ENCODE measurements at places on chromosomes 11 and 22. TPM values are rescaled to one million over a fixed set of nuclear protein-coding genes. Genes with fewer than 3 reads are reported as not detected.
A peak's percentile ranks its signal among the peaks of the same experiment; 100 is the strongest.

MMP1 gene
- 15.7 TPM for total RNA-seq

INS gene
- not detected for total RNA-seq

OR8U1 gene
- not detected for total RNA-seq

FAM180B gene
- total RNA-seq = not detected

SSTR3 gene
- not detected for total RNA-seq

NLRP14 gene
- not detected for total RNA-seq

C11orf16 gene
- total RNA-seq = not detected

DNA sequence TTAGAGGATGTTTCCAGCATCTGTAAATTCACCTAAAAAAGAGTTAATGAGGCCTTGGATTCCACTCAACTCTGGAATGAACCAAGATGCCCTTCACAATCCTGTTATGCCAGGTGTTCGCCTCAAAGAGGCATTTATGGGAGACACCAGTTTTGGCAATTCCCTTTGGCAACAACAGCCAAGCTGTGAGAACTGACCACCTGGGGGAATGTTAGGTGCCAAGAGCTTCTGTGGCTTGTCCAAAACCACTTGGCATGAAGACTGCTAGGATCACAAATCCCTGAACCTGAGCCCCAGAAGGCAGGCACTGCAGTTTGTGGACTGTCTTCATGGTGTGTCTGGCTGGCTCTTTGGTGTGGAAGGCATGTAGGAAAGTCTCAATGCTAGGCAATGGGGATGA is 164.4 kb upstream of the BDNF start:
- H3K36me3 ChIP-seq = no peaks in the 10 kb centered on the region
- H3K4me1 ChIP-seq = peaks cover 26% of the 10 kb centered on the region
- H3K27ac ChIP-seq = no peak overlapping the region
- H3K4me3 ChIP-seq = no peak overlapping the region
- H3K27me3 ChIP-seq = no peaks in the 10 kb centered on the region
- DNase-seq = no peak

GRCh38 chr11:45880772-45881570 is 4.5 kb upstream of the MAPK8IP1 start:
- H3K27me3 ChIP-seq = no peaks in the 10 kb centered on the region
- no peak for DNase-seq
- peaks cover 11% of the 10 kb centered on the region for H3K4me1 ChIP-seq
- H3K36me3 ChIP-seq = peaks cover 3% of the 10 kb centered on the region
- H3K4me3 ChIP-seq = no peak overlapping the region

- H3K4me1 ChIP-seq = no peaks in the 10 kb centered on the region
- no peak overlapping the region for H3K4me3 ChIP-seq
Measured at GRCh38 chr11:64581057-64581523, 9.9 kb upstream of the SLC22A12 start.

- H3K4me3 ChIP-seq = no peak overlapping the region
- H3K27ac ChIP-seq = no peak overlapping the region
- no peaks in the 10 kb centered on the region for H3K27me3 ChIP-seq
- no peak for DNase-seq
- no peaks in the 10 kb centered on the region for H3K4me1 ChIP-seq
Measured at GRCh38 chr11:103998826-103999508, 37.5 kb upstream of the DDI1 start.

DNA sequence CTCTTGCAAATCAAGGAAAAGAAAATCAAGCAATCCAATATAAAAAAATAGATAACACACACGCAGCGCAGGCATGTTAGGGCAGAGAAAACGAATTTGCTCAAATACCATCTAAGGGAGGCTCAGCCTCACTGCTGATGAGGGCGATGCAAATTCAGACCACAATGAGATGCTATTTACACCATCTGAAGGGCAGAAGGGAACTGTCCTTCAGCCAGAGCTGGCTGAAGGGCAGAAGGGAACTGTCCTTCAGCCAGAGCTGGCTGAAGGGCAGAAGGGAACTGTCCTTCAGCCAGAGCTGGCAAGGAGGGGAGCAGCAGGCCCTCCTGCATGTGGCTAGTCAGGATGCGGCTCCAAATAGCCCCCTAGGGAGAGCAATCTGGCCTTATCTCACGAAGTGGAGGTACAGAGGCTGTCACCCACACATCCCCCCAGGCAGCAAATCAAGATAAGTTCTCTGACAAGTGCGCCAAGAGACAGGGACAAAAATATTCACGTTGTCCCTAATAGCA is 7.6 kb upstream of the SLC39A13 start:
- peak overlapping the region; percentile 45 for H3K4me3 ChIP-seq
- DNase-seq = no peak
- H3K27ac ChIP-seq = no peak overlapping the region
- no peaks in the 10 kb centered on the region for H3K27me3 ChIP-seq
- no peaks in the 10 kb centered on the region for H3K36me3 ChIP-seq

DNA sequence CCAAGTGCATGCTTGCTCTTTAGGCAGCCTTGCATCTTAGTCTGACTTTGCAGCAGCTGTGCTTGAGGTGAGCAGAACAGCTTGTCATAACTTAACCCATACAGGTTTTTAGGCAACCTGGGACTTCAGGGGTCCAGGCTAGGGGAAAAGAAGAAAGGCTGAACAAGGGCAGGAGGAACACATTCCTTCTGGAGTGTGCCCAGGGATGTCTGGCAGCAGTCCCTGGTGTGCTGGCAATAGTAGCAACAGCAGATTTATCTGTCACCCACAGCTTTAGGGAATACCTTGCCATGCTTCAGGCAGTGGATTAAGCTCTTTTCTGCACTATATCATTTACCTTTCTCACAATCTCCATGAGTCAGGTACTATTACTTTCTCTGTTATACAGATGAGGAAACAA is 513.0 kb downstream of the RAB38 start:
- no peaks in the 10 kb centered on the region for H3K36me3 ChIP-seq
- H3K27me3 ChIP-seq = no peaks in the 10 kb centered on the region
- DNase-seq = no peak
- H3K27ac ChIP-seq = no peak overlapping the region
- no peaks in the 10 kb centered on the region for H3K4me1 ChIP-seq
- H3K4me3 ChIP-seq = no peak overlapping the region

DNA sequence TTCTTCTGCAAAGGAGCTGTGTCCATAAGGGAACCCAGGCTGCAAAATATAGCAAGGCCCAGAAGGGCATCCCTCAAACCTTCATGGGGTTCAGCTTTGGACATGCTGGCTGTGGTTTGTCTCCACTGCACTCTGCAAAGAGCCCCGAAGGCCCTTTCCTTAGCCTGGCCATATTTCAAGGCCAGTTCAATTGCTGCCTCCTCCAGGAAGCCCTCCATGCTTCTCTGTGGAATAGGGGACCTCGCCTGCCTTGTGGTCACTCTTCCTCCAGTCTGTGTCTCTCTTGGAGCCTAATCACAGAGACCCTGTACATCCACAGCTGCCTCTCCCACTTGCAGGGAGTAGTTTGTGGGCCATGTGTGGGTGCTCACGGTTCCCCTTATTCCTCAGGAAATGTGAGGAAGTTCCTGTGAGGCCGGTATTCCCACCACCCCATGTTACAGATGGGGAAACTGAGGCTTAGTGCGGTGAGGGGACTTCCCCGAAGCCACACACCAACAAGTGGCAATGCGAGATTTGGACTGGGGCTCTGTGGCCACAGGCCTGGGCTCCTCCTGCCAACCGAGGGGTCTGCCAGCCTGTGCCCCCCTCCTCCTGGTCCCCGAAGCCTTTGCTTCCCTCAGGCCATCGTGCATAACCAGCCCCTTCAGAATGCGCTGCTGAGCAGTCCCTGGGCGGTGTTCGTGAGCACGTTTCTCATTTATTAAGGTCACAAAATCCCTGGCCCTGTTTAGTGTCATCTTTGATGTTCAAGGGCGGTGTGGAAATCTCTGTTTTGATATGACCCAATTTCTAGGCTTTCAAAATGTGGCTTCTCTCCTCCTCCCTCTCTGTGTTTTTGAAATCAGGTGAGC is 65.8 kb downstream of the PARVB start:
- H3K27ac ChIP-seq = no peak overlapping the region
- H3K4me1 ChIP-seq = no peaks in the 10 kb centered on the region
- H3K36me3 ChIP-seq = no peaks in the 10 kb centered on the region
- no peak overlapping the region for H3K4me3 ChIP-seq
- no peak for DNase-seq

- no peak overlapping the region for H3K4me3 ChIP-seq
- H3K27ac ChIP-seq = no peak overlapping the region
Measured at GRCh38 chr11:111785886-111786412, 19.8 kb upstream of the PPP2R1B start.

DNA sequence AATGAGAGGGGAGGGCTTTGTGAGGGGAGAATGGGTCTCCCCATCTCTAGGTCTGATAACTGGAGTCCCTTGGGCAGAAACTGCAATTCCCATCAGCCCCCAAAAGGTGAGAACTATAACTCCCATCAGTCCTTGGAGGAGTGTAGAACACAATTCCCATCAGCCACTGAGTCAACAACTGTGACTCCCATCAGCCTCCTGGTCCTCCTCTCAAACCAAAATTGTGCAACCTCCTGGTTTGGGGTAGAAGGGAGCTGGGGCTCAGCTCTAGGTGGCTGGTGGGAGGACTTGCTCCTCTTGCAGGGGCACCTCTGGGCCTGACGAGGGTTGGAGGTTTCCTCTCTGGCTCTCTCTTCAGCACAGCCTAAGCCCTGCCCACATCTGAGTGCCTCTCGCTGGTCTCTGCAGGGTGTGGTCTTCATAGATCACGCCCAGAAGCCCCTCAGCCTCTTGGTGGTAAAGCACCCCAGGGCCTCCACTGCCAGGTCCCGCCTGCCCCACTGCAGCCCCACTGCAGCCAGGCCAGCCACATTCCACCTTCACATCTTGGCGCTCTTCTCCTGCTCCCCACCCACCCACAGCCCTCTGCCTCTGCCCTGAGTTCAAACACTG is 18.5 kb downstream of the SLC22A12 start:
- H3K4me3 ChIP-seq = no peak overlapping the region
- no peak for DNase-seq

- H3K4me1 ChIP-seq = no peaks in the 10 kb centered on the region
- no peak for DNase-seq
- H3K27me3 ChIP-seq = peaks cover 2% of the 10 kb centered on the region
- no peak overlapping the region for H3K27ac ChIP-seq
- no peak overlapping the region for H3K4me3 ChIP-seq
Measured at GRCh38 chr11:112770487-112770886, 190.7 kb upstream of the NCAM1 start.

- H3K27ac ChIP-seq = no peak overlapping the region
- no peaks in the 10 kb centered on the region for H3K27me3 ChIP-seq
- H3K4me1 ChIP-seq = peaks cover 9% of the 10 kb centered on the region
- no peak for DNase-seq
- no peak overlapping the region for H3K4me3 ChIP-seq
- peaks cover 1% of the 10 kb centered on the region for H3K36me3 ChIP-seq
Measured at GRCh38 chr22:37818409-37819104, 4.6 kb upstream of the GALR3 start.

DNA sequence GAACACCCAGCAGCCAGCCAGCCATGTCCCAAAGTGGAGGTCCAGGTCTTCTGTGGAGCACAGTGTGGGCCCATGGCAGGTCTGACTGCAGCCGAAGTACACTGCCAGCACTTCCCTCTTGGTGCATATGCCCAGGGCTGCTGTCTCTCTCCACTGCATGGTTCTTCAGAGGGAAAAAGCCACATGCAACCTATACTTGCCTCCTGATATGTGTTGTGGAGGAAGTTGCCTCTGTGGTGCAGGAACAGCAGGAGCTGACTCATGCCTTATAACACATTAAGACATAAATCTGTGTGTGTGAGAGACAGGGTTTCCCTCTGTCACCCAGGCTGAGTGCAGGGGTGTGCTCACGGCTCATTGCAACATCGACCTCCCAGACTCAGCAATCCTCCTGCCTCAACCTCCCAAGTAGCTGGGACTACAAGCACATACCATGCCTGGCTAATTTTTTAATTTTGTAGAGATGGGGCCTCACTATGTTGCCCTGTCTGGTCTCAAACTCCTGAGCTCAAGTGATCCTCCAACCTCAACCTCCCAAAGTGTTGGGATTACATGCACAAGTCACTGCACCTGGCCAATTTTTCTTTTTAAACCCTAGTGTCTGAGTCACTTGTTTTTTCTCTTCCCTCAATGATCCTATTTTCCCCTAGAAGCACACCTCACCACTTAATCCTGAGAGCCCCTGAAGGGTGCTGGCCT is 98.8 kb downstream of the MPPED2 start:
- H3K27ac ChIP-seq = no peak overlapping the region
- DNase-seq = no peak
- no peaks in the 10 kb centered on the region for H3K36me3 ChIP-seq
- H3K4me1 ChIP-seq = no peaks in the 10 kb centered on the region
- H3K4me3 ChIP-seq = no peak overlapping the region

DNA sequence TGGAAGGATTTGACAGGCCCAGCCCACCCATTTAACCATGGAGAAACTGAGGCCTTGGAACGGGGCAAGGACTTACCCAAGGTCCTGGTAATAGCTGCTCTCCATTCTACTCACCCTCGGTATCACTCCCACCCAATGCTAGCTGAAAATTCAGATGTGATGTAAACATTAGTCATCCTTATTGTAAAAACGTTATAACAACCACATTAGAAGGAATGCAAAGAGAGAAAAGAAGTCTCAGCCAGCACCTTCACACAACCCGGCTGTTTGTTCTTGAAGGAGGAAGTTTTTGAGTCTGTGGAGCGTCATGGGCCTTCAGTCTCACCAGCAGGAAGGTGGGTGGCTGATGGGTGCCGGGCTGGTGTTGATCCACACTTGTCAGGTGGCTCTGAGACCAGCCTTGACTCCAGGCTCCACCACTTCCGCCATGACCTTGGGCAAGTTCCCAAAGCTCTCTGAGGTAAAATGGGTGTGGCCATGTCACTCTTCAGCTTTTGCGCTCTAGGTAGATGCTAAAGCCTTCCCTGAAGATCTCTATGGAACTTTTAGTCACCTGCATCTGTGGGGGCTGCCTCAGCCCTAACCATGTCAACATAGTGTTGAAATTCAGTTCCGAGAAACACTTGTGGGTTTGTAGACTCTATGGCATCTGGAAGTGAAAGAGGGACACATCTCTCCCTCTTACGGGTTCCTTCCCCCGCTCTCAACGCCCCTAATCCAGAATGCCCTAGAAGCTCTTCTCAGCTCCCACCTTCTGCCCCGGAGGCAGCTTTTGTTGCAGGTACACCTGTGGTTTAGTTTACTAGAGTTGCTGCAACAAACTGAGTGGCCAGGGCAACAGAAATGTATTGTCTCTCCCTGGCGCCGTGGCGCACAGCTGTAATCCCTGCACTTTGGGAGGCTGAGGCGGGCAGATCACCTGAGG is 14.8 kb downstream of the CD6 start:
- H3K27me3 ChIP-seq = no peaks in the 10 kb centered on the region
- H3K4me3 ChIP-seq = no peak overlapping the region
- H3K36me3 ChIP-seq = no peaks in the 10 kb centered on the region
- no peaks in the 10 kb centered on the region for H3K4me1 ChIP-seq

GRCh38 chr11:103317118-103317517 is 207.9 kb downstream of the DYNC2H1 start:
- no peaks in the 10 kb centered on the region for H3K36me3 ChIP-seq
- no peak overlapping the region for H3K27ac ChIP-seq
- no peak for DNase-seq
- H3K4me1 ChIP-seq = no peaks in the 10 kb centered on the region
- H3K4me3 ChIP-seq = no peak overlapping the region

DNA sequence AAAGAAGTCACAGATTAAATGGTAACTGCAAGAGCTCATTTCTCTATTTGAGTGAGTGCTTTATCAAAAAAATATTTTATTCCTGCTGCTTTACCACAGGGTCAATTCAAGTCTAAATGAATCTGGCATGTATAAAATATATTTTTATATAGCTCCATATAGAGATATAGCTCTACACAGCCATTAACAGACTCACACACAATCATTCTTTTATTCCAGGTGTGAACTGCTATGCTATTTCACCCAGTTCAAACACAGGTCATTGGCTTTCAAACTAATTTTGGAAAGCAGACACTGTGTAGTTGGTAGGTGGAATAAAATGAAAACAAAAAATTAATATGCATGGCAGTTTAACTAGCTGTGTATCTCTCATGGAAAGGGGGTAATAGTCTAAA is 63.1 kb downstream of the MAML2 start:
- no peak for DNase-seq
- 0 out of 2 replicates have a peak, but pooled peaks cover 2% of the 10 kb centered on the region for H3K36me3 ChIP-seq
- no peak overlapping the region for H3K27ac ChIP-seq
- H3K4me3 ChIP-seq = no peak overlapping the region
- H3K4me1 ChIP-seq = peaks cover 41% of the 10 kb centered on the region
- no peaks in the 10 kb centered on the region for H3K27me3 ChIP-seq
